Astrocyte (in vitro differentiated cells and primary cell): ENCODE measurements at places on chromosomes 12 and 14. TPM values are rescaled to one million over a fixed set of nuclear protein-coding genes. Genes with fewer than 3 reads are reported as not detected.

Gene PRIMA1
- total RNA-seq: not detected in 2 replicates

DNA sequence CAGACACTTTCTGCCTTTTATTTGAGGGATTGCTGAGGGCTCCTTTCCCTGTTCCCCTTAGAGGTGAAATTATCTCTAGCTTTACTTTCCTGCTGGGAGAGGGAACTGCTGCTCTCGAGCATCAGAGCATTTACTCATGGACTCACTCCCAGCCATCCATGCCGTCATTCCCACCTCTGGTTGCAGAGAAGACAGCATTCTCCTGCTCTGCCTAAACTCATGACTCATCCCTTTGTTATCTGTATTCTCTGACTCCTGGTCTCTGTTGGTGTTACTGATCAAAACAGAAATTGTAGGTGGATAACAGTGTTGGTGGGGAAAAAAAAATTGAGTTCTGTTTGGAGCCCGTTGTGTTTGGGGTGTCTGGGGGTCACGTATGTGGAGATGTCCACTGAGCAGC, 159.3 kb downstream of the TTC8 start:
- DNase-seq: peak; percentile 97

DNA sequence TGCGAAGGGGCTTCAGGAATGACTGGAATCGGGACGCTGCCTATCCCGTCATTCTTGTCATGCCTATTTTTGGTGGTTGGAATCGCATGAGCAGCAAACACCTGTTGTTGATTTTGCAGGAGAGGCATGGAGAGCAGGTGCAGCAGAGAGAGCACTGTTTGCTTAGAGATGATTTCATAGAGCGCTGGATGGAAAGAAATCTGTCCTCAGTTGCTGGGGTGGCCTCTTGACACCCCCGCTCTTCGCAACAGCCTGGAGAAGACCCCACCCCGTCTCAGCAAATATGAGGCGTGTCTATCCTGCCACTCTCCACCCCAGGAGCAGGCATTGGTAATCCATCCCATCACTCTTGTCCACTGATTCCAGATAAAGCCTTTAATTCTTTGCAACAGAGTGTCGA, 19.3 kb upstream of the NCOR2 start:
- DNase-seq: no peak

- DNase-seq: no peak
These were observed 96.0 kb downstream of the CNTN1 start for GRCh38 chr12:40788276-40788675.

- peak; percentile 35 for DNase-seq
These were observed 1.3 kb downstream of the NKX2-8 start for GRCh38 chr14:36580856-36581831.

DNA sequence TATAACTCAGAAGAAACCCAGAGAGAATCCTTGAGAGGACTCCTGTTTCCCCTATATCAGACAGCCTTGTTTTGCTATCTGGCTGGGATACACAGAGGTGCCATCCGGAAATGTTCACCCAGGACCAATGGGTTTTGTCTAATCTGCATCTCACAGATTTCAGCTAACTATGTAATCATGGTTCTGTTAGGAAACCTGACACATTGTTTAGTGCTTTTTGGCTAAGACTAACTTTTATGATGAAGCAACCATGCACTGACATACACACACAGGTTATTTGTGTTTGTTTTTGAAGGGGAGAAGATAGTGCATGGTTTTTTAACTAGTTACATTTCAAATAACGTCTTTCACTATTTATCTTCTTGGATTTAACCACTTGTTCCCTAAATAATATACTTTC, 245.2 kb downstream of the AKAP6 start:
- no peak for DNase-seq

- peak; percentile 14 for DNase-seq
These were observed 217.4 kb upstream of the PWP1 start for GRCh38 chr12:107468182-107468581.
